ENCODE measurements at places on chromosomes 2 and 18.

DNA sequence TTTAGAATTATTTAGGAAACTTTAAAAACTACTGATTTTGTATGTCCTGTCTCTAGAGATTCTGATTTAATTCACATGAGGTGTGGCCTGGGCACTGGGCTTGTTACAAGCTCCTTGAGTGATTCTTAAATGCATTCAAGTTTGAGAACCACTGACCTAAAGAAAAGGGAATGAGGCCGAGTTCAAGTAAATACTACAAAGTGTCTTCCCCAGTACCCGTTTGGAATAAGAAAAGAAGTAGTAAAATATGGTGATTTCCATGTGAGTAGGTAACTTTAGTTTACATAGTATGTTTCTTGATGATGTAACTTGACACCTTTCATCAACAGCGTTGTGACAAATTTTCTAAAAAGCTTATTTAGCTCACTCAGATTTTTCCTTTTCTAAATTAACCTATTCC is 1022.9 kb upstream of the NRXN1 start:
- no peak for DNase-seq

GRCh38 chr2:11024687-11025086 is 113.0 kb downstream of the KCNF1 start:
- DNase-seq, result no peak

- DNase-seq, result no peak
Observed at GRCh38 chr2:106975641-106976040, 89.7 kb upstream of the ST6GAL2 start.

DNA sequence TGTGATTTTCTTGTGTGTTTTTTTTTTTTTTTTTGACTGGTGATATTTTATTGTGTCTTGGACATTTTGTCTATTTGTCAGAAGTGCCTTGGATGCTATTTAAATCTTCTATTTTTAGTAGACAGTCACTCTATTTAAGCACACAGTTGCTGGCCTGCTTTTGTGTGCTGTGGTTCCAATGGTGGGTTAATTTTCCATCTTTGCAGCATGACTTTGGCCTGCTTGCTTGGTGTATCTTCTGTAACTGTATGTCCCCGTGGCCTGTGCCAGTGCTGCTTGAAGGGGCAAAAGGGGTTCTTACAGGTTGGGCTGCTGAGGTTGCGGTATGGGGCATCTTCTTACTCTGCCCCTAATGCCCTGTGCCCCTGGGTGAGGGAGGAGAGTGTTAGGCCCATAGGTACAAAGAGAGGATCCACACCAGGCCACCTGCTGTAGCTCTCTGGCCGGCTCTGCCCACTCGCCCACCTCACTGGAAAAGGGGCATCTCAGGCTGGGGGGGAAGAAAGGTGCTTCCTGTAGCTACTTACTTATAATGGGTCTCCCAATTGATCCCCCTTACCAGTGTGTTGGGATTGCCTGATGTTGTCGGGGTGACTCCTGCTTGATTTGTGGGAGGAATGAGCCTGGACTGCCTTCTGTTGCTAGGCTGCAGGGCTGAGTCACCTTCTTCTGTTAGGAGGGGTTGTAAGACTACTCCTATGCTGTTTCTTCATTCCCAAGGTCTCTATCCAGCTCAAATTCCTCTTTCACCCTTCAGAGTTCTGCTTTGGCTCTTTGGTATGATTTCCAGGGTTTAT is 490.0 kb upstream of the HS6ST1 start:
- peak; percentile 23 for DNase-seq

GRCh38 chr18:61764381-61764780 is 128.4 kb downstream of the RNF152 start:
- no peak for DNase-seq

DNA sequence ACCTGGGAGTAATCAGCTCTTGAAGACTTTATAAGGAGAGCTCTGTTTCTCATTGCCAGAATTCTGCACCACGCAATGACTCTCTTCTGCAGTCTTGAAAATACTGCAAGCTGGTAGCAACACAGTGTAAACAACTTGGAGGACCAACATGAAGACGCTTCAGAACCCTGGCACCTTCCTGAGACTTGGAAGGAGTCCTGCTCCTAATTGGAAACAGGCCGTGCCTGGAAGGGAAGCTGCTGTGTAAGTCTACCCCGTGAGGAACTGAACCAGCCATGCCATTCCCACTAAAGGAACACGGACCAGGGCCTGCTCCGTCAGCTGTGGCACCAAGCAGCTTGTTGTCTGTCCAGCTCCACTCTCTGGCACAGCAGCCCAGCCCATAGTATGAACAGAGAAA is 171.1 kb downstream of the PAX3 start:
- no peak for DNase-seq

DNA sequence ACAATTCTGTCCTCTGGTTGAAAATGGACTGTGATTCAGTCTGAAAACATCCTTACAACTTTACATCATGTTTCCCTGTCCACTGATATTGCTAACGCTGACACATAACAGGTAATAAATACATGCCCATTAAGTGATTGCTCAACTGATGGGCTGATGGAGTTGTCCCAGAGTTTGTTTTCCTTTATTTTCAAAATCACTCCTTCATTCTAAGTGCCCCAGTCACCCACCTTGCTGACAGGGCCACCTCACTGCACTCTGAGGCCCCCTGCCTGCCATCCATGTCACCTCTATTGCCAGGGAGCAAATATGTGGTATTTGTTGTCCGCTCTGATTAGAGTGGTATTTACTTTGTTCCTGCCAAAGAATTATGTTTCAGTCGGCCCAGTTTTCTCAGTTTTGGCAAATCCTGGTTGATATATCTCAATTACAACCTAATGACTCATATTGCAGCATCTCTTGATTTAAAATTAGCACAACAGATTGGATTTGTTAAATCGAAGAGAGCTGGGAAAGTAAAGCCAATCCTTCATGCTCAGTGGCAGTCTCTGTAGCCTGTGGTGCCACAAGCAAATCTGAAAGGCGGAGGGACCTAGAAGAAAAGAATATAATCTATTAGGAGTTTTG is 105.1 kb downstream of the RDH14 start:
- no peak for DNase-seq

- DNase-seq, result peak; percentile 15
Observed at GRCh38 chr2:223580951-223581350, 21.2 kb downstream of the SCG2 start.

- no peak for DNase-seq
Observed at GRCh38 chr18:58100154-58100553, 56.1 kb downstream of the NEDD4L start.

DNA sequence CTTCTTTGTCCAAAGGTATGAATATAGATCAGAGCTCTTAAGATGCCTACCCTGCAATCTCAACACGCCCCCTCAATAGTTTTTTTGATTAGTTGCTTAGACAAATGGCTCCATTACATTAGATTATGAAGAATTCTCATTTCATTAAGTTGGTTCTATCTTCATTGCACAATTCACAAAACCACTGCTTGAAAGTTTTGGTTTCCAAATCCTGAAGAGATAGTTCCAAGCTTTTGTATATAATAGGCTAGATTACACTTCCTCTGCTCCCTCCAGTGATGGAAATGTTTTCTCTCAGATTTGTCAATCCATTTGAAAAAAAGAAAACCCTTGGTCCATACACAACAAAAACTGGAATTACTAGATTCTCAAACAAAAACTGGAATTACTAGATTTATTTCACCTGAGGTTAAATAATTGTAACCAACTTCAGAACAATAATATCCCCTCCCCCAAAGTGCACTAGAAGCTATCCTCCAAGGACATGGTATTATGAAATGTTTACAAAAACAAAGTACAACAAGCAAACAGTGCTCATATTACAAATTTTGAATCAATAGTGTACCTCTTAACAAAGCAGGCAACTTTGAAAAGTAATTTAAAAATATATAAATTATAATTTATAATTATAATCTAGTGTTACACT is 6.8 kb upstream of the TLK1 start:
- no peak for DNase-seq

DNA sequence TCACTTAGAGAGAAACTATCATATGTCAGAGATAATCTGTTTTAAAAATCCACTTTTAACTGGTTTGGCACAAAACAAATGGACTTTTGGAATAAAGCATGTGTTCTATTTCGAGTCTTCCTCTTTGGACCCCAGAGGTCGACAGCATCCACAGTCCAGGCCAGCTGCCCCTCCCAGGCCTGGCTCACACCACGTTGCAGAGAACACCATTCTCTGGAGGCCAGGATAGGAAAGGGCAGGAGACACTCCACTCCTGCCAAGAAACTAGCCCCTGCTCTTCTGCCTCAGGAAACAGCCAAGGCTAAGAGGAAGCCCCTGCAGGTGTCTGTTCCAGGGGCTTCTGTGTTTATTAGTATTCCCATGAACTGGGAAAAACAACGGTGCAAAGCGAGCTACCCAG is 456.6 kb upstream of the ID2 start:
- DNase-seq, result no peak

GRCh38 chr2:162926907-162927306 is 88.3 kb upstream of the KCNH7 start:
- DNase-seq, result no peak
